Left renal pelvis (tissue), 4 donors: ENCODE measurements at places on chromosomes 13 and 19. TPM values are rescaled to one million over a fixed set of nuclear protein-coding genes. Genes with fewer than 3 reads are reported as not detected.

PLPP2 gene
- polyA plus RNA-seq: 3.4 TPM

CHAF1A gene
- polyA plus RNA-seq: 19.0 TPM

CD70 gene
- not detected for polyA plus RNA-seq

BEST2 gene
- not detected for polyA plus RNA-seq

MBD3L2 gene
- polyA plus RNA-seq: not detected

UBL5 gene
- 217 TPM for polyA plus RNA-seq

SLC27A1 gene
- polyA plus RNA-seq: 11.0 TPM

EDNRB gene
- polyA plus RNA-seq: 75.3 TPM

CYP4F3 gene
- polyA plus RNA-seq: 0.34 TPM

RASAL3 gene
- polyA plus RNA-seq: 1.3 TPM

LAIR1 gene
- 3.2 TPM for polyA plus RNA-seq

RGL3 gene
- polyA plus RNA-seq: 148 TPM

USP12 gene
- 34.2 TPM for polyA plus RNA-seq

SMAD9 gene
- 33.4 TPM for polyA plus RNA-seq
